ENCODE measurements at places on chromosomes 4 and X.

- no peak for DNase-seq
These were observed 526.7 kb upstream of the AGA start for GRCh38 chr4:177968817-177969442.

DNA sequence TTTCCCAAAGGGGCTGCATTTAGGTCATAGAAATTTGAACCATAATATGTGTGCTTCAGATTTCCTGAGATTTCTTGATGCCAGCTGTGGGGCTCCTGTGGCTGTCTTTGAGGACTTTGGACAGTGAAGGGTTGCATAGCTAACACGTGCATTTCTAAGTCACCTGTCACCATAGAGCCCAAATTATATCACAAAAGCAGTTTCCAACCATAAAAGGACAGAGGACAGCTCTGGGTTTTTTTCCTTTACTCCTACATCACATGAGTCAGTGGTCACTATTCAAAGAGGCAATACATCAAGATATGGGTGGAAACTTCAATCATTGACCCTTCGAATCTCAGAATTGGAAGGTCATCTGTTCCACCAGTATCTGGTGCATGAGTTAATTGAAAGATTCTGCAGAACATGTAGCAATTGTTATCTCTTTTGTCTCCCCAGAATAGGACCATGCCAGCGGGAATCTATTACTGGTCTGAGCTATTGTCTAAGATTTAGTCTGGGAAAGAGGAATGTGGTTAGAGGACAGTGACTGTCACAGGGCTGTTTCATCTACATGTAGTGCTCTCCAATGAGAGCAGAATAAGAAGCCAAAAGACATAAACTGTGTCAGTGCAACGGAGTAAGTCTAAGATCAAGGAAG is 133.5 kb downstream of the AASDH start:
- no peak for DNase-seq

DNA sequence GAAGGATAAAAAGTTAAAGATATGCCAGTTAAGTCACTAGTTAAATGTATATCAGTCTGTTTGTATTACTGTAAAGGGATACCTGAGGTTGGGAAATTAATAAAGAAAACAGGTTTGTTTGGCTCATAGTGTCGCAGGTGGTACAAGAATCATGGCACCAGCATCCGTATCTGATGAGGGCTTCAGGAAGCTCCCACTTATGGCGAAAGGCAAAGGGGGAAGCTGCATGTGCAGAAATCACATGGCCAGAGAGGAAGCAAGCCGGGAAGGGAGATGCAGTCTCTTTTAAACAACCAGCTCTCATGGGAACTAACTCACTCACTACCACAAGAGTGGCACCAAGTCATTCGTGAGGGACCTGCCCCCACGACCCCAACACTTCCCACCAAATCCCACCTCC is 91.9 kb upstream of the SH3RF1 start:
- DNase-seq: no peak

GRCh38 chr4:16090096-16090705 is 6.4 kb upstream of the PROM1 start:
- DNase-seq: no peak

- no peak for DNase-seq
These were observed 10.1 kb downstream of the PSAPL1 start for GRCh38 chr4:7424553-7425111.

- DNase-seq: no peak
These were observed 64.6 kb downstream of the HHIP start for GRCh38 chr4:144710526-144710912.

- no peak for DNase-seq
These were observed 161.8 kb downstream of the FAM47A start for GRCh38 chrX:33970028-33970967.

- no peak for DNase-seq
These were observed 821 bp downstream of the ASMTL start for GRCh38 chrX:1451661-1452515.

DNA sequence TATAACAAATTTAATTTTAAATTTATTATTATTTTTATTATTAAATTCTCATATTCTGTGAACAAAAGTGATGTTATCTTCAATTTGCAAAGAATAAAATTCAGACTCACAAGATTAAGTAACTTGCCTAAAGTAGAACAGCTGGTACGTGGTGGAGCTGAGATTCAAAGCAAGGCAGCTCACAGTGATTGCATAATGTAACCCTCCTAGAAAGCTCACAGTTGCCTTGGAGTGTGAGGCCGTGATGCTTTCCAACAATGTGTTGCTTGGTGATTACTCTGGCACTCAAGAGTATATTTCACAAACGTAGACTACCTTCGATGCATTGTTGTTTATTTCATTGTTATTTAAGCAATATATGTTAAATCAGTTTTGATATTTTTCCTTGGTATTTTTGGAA is 1039.2 kb upstream of the PABPC4L start:
- no peak for DNase-seq

DNA sequence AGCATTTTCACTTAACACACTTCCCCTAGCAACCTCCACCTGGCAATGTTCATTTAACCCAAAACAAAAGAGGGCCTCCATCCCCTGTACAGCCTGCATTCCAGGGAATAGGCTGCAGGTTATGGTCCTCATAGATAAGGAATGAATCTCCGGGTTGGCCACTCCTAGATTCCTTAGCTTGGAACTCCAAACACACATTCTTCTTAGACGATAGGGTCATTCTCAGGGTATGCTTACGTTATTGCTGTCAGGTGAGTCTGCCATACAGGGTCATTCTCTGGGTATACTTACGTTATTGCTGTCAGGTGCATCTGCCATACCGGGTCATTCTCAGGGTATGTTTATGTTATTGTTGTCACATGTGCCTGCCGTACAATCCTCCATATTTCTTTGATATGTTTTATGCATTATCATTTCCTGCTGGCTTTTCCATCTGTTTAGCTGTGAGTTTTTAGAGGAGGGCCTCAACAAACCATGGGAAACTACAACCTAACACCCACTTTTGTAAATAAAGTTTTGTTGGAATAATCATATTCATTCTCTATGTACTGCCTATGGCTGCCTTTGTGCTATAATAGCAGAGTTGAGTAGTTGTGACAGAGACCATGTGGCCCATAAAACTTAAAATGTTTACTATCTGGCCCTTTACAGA is 8.2 kb upstream of the AFF1 start:
- DNase-seq: no peak

DNA sequence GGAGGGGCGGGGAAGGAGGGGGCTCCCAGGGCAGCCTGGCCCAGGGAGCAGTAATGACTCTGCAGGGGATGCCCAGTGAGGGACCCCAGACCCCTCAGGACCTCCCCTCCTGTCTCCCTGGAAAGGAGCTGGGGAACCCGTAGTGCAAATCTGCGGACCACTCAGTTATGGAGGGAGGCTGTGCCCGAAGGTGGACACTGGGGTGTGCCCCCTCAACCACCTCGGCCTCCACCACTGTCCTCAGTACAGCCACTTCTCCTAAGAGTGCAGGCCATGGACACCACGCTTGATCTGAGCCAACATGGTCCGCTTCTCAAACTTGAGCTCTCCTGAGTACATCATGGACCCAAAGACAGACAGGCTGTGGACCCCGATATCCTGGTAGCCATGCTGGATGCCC is 378.2 kb upstream of the MAOA start:
- no peak for DNase-seq

DNA sequence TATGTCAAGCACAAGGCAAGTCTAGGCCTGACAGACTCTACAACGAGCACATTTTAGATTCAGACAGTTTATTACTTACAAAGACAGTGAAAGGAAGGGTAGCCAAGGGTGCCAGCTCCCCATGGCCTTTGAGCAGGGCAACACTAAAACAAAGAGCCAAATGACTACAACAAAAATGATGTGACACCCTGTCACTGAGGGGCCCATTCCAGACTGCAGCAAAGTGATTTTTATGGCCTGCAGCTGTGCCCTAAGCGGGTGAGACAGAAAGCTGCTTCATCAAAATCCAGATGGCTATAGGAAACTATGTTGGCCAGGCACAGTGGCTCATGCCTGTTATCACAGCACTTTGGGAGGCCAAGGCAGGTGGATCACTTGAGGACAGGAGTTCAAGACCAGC is 13.4 kb upstream of the RP2 start:
- no peak for DNase-seq

DNA sequence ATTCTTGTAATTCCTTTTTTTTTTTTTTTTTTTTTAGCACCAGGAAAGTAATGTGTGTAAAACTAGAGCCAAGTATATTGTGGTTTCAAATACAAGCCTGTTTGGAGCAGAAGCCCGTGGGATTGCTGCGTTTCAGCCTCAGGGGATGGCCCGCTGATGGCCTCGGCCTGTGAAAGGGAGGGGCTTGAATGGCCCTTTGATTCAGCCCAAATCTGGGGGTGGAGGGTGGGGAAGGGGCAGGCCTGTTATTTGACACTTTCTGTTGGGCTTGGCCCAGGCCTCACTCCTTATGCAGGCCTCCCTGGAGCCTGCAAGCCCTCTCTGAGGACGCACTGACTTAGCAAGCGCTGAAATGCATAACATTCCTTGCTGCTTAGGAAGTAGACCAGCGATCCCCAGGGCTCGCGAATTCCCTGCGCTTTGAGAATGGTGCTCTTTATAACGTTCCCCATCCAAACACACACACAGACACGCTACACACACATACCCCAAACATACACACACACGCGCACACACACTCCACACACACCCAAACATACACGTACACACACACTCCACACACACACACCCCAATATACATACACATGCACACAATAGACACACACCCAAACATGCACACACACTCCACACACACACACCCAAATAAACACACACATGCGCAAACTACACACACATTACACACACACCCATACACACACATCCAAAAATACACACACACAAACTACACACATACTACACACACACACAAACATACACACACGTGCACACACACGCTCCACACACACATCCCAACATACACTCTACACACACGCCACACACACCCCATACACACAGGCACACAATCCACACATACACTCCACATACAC is 29.6 kb downstream of the TLR10 start:
- peak; percentile 97 for DNase-seq

- peak; percentile 55 for DNase-seq
These were observed 404 bp downstream of the PPP2R3B start for GRCh38 chrX:386239-386767.

GRCh38 chr4:139630126-139630495 is 35.5 kb upstream of the MGST2 start:
- DNase-seq: no peak

DNA sequence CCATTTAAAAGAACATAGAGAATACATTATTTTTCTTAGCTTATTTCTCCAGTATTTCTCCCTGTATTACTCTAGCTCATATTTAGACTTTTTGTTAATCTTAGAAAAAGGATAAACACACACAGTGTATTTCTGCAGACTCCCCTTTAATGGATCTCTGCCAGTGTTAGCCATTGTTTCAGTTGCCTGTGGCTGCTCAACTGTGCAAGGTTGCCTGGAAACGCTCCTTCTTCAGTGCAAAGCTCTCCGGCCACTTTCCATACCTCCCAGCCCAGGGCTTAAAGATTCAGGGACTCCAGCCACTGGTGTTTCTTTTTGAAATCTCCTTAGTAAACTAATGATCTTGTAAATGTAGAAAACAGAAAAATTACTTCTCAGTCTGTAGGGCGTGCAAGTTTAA is 104.9 kb downstream of the SLIT2 start:
- DNase-seq: no peak

GRCh38 chr4:175371091-175371490 is 441.0 kb downstream of the GPM6A start:
- DNase-seq: no peak

DNA sequence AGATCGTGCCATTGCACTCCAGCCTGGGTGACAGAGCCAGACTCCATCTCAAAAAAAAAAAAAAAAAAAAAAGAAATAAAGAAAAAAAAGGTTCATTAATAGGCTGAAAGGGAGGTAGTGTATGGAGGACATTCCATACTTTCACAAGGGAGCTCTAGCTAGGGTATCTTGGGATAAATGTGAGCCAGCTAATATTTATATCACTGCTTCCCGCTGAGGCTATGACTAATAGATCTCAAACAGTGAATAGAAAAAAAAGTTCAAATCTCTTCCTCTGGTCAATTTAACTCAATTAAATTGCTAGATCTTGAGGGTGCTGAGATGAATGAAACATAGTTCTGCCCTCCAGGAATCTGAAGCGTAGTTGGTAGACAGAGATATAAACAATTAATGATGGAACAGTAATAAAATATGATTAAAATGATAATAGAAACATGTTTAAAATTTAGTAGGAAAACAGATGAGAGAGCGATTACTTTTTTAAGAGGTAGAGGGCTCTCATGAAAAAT is 55.7 kb upstream of the SHISA3 start:
- no peak for DNase-seq

GRCh38 chr4:55742655-55743202 is 76.9 kb upstream of the EXOC1L start:
- no peak for DNase-seq

GRCh38 chr4:80538276-80538926 is 202.9 kb downstream of the CFAP299 start:
- no peak for DNase-seq

GRCh38 chr4:119082661-119083060 is 53.0 kb upstream of the MYOZ2 start:
- DNase-seq: no peak

DNA sequence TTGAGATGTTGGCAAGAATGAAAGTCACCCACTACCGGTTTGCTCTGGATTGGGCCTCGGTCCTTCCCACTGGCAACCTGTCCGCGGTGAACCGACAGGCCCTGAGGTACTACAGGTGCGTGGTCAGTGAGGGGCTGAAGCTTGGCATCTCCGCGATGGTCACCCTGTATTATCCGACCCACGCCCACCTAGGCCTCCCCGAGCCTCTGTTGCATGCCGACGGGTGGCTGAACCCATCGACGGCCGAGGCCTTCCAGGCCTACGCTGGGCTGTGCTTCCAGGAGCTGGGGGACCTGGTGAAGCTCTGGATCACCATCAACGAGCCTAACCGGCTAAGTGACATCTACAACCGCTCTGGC is 12.3 kb downstream of the RPL9 start:
- DNase-seq: no peak

- no peak for DNase-seq
These were observed 34.8 kb upstream of the CXCL6 start for GRCh38 chr4:73801692-73802091.

- DNase-seq: no peak
These were observed 168.7 kb downstream of the NR3C2 start for GRCh38 chr4:148273501-148273986.

GRCh38 chr4:20252656-20253282 is 1.1 kb downstream of the SLIT2 start:
- DNase-seq: peak; percentile 53

- DNase-seq: peak; percentile 66
These were observed 250.4 kb upstream of the GIMD1 start for GRCh38 chr4:106618956-106619355.

GRCh38 chrX:23637187-23637586 is 30.1 kb upstream of the PRDX4 start:
- DNase-seq: no peak

GRCh38 chr4:159045321-159045720 is 57.6 kb upstream of the RAPGEF2 start:
- no peak for DNase-seq

DNA sequence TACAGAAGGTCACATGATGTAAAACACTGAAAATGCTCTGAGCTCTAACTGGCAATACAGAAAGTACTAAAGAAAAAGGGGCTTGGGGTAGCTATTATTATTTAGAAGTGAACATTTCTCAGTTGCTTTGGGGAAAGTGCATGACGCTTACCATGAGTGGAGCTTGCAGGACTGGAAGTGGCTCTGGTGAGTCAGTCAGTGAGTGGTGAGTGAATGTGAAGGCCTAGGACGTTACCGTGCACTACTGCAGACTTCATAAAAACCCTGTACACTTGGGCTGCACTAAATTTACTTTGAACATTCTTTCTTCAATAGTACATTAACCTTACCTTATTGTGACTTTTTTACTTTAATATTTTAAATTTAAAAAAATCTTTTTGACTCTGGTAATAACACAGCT is 89.3 kb upstream of the ENPP6 start:
- DNase-seq: no peak

Measured in GM23338 (cell line).